ENCODE measurements at places on chromosomes 5 and 9.

- no peak for DNase-seq
Measured at GRCh38 chr9:75168270-75169178, 80.2 kb downstream of the OSTF1 start.

GRCh38 chr9:99479929-99480328 is 257.8 kb downstream of the SEC61B start:
- no peak for DNase-seq

DNA sequence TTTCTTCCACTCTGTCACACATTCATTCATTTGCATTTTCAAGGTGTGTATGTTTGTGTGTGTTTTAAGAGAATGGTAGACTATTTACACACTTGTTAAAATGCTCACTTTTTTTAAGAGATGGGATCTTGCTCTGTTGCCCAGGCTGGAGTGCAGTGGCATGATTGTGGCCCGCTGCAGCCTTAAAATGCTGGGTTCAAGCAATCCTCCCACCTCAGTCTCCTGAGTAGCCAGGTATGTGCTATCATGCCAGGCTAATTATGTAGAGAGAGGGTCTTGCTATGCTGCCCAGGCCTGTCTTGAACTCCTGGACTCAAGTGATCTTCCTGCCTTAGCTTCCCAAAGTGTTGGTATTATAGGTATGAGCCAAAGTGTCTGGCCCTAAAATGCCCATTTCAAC is 173.5 kb downstream of the PDE4D start:
- DNase-seq, result no peak

DNA sequence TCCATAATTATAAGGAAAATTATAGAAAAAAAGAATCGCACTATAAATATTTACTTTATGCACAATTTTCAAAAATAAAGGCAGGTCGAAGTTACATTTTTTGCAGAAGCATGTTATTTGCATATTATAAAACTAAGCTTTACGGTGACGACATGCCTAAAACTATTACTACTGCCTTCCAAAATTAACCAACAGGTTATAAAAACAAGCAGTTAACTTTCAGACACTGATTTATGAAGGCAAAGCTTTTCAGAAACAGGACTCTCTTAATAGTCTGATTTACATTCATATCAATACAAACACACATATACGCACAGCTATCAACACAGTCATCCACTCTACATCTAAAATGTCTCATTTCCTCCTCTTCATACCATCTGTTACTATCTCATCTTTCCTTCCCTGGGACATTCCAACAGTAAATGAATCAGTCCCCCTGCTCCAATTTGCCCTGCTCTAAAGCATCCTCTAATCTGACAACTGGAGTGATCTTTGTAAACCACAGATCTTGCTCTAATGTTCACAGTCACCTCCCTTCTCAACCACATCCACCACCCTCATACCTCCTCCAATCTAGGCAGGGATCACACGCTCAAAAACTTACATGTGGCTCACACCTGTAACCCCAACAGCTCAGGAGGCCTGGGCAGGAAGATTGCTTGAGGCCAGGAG is 21.6 kb downstream of the FBXW11 start:
- peak; percentile 96 for DNase-seq

DNA sequence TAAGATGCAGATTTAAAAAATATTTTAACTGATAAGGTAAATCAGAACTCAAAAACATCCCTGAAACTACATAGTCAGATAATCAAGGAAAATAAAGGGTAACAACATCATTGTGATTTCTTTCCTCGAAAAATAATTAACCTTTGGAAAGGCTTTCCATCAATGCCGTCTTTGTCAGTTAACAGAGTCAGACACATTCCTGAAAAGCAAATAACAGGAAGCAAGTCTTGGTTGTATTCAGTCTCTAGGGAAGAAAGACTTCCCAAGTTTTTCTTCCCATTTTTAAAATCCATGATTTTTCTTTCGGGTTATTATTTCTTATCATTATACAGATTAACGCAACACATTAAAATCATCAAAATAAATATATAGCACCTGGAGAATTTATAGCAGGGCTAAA is 256.4 kb upstream of the CDH6 start:
- no peak for DNase-seq

GRCh38 chr9:107862323-107862722 is 372.8 kb upstream of the KLF4 start:
- no peak for DNase-seq

- DNase-seq, result peak; percentile 84
Measured at GRCh38 chr9:10251490-10251889, 361.3 kb downstream of the PTPRD start.

DNA sequence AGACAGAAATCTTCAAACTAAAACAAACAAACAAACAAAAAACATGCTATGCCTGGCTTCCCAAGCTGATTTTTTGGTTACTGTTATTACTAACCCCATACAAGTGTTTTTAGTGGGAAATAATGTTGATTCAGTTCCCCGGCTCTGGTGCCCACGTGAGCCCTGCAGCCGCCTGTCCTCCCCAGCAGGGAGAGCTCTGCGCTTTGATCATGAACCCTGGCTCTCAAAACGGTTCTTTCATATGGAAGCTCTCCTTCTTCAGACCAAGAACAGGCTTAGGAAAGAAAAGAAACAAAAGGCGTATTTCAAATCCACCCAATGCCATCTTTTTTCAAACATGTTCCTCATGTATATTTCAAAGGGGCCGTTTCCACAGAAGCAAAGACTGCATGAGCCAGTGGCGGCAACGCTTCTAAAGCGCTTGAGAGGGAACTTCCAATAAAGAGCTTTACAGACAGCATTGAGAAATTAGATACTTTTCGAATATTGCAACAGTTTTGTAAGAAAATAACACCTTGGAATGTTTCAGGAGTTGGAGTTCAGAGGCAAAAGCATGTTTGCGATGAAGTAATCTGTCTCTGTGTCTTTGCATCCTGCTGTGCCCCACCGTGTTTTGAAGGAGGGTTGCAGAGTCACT is 74.8 kb downstream of the ICE1 start:
- DNase-seq, result peak; percentile 49

DNA sequence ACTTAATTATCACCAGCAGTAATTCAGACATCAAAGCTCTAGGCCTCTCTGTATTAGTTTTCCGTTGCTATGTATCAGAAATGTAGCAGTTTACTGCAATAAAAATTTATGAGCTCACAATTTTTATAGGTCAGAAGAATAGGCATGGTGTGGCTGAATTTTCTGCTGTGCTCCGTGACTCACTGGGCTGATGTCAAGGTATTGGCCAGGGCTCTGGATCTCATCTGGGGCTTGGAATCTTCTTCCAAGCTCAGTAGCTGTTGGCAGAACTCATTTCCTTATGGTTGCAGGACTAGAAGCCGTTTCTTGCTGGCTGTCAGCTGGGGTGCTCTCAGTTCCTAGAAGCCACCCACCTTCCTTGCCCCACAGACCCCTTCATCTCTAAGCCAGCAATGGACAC is 66.3 kb downstream of the PSAT1 start:
- peak; percentile 51 for DNase-seq

DNA sequence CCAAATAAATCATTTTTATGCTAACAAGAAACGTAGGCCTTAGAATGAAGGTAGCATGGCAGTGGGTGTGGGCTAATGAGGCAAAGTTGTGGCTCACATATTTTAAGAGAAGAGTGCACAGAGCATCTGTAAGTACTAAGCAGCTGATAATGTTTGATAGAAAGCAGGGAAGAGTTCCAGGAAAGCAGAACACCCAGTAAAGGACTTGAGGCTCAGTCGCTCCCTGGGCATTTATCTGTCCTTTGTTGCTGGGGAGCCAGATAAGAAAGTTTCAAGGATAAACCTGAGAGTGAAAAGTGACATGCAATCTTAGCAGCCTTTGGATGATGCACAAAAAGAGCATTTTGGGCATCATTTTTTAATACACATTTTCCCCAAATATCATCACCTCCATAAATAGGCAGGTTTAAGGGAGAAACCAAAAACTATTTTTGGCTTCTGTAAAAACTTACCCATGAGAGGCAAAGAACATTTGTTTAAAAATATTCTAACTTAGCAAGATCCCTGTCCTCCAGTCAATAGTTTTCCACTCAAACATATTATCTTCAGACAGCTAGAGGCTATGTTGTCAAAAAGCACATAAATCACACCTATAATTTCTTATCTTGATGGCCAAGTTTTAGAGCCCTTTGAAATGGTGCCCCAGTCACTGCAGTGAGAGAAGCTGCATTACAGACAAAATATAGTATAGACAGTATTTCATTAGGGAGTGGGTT is 3.4 kb downstream of the FREM1 start:
- DNase-seq, result no peak

- DNase-seq, result no peak
Measured at GRCh38 chr5:39226100-39226451, 6.7 kb upstream of the FYB1 start.

DNA sequence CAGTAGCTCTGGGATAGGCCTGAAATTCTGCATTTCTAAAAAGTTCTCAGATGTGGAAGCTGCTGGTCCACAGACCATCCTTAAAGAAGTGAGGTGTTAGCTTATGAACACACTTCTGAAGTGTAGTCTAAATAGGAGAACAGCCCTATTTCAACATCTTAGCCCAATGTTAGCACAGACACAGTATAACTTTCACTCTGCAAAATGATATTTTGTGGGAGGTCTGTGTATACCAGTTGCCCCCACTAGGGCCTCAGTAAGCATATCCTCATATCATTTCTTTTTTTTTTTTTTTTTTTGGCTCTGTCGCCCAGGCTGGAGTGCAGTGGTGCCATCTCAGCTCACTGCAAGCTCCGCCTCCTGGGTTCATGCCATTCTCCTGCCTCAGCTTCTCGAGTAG is 7.5 kb upstream of the HABP4 start:
- DNase-seq, result no peak

DNA sequence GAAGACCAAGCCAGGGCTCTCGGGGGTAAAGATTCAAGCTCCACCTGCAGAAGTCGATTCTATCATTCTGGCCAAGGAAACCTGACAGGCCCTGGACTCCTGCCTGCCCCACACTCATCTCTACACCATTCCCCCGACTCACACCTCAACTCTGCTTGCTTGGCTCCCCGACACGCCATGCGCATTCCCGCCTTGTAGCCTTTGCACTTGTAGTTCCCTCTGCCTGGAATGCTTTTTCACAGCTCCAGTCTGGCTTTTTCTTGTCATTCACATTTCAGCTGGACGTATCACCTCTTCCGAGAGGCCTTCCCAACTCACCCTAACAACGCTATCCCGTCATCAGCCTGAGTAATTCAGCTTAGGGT is 28.7 kb upstream of the HAND1 start:
- DNase-seq, result no peak

DNA sequence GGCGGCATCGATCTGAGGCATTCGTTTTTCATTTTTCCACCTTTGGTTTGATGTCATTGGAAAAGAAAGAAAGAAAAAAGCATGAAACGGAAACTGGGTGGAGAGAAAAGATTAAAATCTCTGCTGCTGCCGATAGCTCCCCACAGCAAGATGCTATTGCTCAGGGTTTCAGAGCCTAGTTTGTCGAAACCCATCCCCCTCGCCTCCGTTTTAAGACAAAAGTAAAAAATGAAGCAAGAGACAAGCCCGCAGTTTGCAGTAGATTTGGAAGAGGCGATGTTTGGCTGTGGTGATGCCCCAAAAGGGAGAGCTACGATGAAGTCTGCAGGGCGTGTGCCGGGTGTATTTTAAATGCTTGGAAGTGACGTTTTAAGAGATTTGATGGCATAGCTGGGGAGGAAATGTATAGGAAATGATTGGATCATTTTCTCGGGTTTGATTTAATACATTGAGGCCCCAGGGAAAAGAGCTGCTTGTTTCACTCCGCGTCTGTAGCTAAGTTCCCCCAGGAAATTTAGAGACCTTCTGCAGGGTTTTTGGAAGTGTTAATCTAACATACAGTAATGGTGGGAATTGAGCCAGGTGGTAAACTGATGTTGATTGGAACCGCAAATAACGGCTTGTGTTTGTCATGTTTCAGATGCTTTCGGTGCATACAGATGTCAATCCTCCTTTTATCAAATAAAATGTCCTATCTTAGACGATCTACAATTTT is 909 bp downstream of the NDFIP1 start:
- peak; percentile 37 for DNase-seq

GRCh38 chr5:92418341-92418740 is 1035.2 kb upstream of the ARRDC3 start:
- no peak for DNase-seq

DNA sequence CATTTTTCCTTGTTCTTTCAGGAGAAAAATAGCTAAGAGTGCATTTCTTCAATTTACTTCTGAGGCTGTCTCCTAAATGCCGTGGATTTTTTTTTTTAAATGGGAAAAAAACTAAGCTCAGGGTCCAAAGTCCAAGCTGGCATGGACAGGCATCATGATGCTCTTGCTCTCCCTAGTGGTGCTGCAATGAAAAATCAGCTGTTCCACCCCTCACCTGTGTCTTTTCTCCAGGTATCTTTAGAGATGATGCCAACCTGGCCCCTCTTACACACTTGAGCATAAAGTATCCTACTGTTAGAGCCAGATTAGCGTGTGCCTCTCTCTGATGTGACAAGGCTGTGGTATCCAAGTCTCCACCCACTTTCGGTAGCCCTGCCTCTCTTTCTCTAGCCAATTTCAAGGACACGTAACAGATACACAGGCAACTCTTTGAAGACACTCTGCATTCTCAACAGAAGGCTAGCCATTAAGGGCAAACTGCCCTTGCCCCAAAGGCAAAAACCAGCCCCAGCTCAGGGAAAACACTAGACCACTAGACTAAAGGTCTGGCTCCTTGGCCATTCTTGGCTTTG is 208.8 kb downstream of the SAXO1 start:
- no peak for DNase-seq

DNA sequence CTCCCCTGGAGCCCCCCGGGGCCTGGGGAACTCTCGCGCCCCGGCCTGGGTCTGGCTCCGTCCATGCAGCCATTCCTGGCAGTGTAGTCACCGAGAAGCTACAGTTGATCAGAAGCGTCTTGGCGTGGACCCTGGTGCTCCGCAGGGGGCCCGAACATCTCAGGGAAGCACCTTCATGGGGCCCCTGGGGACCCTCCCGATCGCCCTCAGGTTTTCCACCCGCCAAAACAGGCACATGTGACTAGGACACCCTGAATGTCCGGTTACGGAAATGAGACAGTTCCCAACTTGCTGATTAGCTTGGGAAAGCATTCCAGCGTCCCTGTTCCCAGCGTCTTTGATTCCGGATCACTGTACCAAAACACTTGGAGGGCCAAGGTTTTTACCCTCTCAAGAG is 472 bp downstream of the FBXO4 start:
- DNase-seq, result peak; percentile 36

GRCh38 chr5:1809416-1810035 is 8.3 kb downstream of the NDUFS6 start:
- no peak for DNase-seq

GRCh38 chr9:74770508-74771261 is 117.0 kb downstream of the TRPM6 start:
- DNase-seq, result peak; percentile 4

GRCh38 chr5:87529486-87530076 is 116.9 kb upstream of the CCNH start:
- DNase-seq, result no peak

DNA sequence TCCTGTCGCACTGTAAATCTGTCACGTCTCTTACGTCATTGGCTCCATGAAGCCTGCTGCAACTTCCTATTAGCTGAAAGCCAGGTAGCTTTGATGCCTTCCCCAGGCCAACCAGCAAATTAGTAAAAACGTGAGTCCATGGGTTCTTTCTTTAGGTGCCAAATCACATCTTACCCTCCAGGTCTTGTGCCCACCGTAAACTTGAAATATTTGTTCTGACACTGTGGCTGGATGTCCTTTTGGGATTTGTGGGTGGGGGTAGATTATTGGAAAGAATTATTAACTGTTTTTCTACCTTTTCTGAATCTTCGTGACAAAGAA is 172.8 kb downstream of the NR3C1 start:
- DNase-seq, result no peak

All from HCEC 1CT (cell line).